ENCODE measurements at places on chromosomes 5 and 9. TPM values are rescaled to one million over a fixed set of nuclear protein-coding genes. Genes with fewer than 3 reads are reported as not detected.

The CCDC180 gene
- 5.9 TPM for total RNA-seq

The PCA3 gene
- total RNA-seq = not detected

The NSA2 gene
- total RNA-seq = 71.9 TPM

The SLC27A4 gene
- total RNA-seq = 22.5 TPM

The MEF2C gene
- total RNA-seq = 0.25 TPM

The KIF4B gene
- total RNA-seq = not detected

The ARID3C gene
- total RNA-seq = 0.14 TPM

The PDE6A gene
- total RNA-seq = not detected

The NSG2 gene
- total RNA-seq = not detected

The LRRC26 gene
- not detected for total RNA-seq

The PROB1 gene
- total RNA-seq = 6.0 TPM

The TMEM215 gene
- total RNA-seq = not detected

The EPB41L4B gene
- total RNA-seq = not detected

The MAN2A1 gene
- 31.0 TPM for total RNA-seq

The ADAM19 gene
- 314 TPM for total RNA-seq

The RASA1 gene
- 23.3 TPM for total RNA-seq

The IFNA21 gene
- total RNA-seq = not detected

The ANKRD18A gene
- total RNA-seq = 2.1 TPM

The C8G gene
- total RNA-seq = 2.3 TPM

The IFNA2 gene
- not detected for total RNA-seq

The SLC25A51 gene
- 31.3 TPM for total RNA-seq

The VAV2 gene
- total RNA-seq = 7.3 TPM

The TTC23L gene
- total RNA-seq = not detected

The CCDC192 gene
- not detected for total RNA-seq

The FBP2 gene
- not detected for total RNA-seq

The PFN3 gene
- not detected for total RNA-seq

The CNTNAP3B gene
- not detected for total RNA-seq
